ENCODE measurements at places on chromosomes 16 and 17. TPM values are rescaled to one million over a fixed set of nuclear protein-coding genes. Genes with fewer than 3 reads are reported as not detected.

DNA sequence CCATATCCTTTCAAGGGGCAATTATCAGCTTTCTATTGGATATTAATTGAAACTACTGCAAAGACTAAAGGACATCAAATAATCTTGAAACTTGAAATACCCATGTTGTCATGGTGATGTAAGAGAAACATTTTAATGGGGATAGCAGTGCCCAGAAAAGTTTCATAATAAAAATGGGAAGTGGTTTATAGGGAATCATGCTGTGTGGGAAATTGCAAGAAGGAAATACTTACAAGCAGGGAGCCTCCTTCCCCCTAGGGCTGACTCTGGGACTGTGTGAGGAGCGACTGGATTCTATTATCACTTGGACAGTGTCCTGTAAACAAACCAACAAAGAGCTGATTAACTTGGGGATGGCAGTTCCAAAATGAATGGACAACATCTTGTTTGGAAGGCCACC, 1393.1 kb upstream of the GOT2 start:
- DNase-seq: no peak

- no peak for DNase-seq
Observed at GRCh38 chr16:56409195-56409594, 16.1 kb downstream of the AMFR start.

GRCh38 chr17:5077781-5078105, 524 bp upstream of the ZFP3 start:
- DNase-seq: no peak

DNA sequence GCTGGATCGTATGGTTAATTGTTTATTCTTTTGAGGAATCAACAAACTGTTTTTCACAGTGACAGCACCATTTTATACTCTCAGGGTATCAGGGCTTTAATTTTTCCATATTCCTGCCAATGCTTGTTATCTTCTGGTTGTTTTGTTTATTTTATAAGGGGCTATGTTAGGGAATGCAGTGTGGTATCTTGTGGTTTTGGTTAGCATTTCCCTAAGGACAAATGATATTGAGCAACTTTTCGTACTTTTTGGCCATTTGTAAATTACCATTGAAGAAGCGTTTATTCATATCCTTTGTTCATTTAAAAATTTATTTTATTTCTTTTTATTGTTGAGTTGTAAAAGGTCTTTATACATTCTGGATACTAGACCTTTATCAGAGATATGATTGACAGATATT, 322.0 kb upstream of the SALL1 start:
- no peak for DNase-seq

GRCh38 chr17:48625495-48626244, 488 bp downstream of the HOXB9 start:
- DNase-seq: no peak

DNA sequence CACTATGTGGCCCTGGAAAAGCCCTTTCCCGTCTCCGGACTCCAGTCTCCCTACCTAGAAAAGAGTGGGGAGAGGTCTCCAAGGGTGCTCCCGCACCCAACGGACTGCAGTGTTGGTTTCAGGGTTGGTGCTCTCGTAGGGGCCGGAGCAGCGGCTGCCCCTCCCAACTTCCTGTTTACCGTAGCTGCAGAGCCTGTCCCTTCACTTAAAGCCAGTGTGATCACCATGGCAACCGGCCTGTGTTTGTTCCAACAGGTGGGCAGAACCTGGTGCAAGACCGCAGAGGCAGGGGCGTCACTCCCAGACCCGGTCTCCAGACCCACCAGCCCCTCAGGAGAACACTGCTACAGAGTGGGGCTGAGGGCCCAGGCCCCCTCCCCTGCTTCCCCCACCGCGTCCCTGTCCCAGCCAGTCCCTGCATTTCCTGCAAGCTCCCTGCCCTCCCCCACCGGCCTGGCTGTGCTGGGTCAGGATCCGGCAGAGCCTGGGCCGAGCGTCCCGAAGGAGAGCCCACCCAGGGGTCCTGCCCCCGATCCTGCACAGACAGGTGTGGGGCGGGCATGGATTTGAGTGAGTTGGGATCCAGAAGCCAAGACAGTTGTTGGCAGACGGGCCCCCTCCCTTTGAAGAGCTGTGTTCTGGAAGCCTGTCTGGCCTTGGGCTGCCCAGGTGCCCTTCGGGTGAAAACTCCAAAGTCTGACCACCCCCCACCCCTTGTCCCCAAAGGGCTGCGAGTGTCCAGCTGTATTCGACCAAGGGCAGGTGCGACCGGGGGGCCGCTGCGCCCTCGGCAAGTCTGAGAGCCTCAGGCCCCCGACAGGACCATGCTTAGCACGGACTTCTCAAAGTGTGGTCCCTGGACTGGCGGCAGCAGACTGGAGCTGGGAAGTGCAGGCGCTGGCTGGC, 1.5 kb upstream of the BAIAP3 start:
- no peak for DNase-seq

KCTD19 gene
- 0.24 TPM for total RNA-seq

CLEC10A gene
- total RNA-seq: 12.6 TPM
